ENCODE measurements at places on chromosomes 11 and 22.

- DNase-seq: no peak
Measured at GRCh38 chr11:102014756-102015155, 32.5 kb upstream of the CFAP300 start.

- no peak for DNase-seq
Measured at GRCh38 chr22:22800716-22801115, 86.9 kb upstream of the IGLL5 start.

DNA sequence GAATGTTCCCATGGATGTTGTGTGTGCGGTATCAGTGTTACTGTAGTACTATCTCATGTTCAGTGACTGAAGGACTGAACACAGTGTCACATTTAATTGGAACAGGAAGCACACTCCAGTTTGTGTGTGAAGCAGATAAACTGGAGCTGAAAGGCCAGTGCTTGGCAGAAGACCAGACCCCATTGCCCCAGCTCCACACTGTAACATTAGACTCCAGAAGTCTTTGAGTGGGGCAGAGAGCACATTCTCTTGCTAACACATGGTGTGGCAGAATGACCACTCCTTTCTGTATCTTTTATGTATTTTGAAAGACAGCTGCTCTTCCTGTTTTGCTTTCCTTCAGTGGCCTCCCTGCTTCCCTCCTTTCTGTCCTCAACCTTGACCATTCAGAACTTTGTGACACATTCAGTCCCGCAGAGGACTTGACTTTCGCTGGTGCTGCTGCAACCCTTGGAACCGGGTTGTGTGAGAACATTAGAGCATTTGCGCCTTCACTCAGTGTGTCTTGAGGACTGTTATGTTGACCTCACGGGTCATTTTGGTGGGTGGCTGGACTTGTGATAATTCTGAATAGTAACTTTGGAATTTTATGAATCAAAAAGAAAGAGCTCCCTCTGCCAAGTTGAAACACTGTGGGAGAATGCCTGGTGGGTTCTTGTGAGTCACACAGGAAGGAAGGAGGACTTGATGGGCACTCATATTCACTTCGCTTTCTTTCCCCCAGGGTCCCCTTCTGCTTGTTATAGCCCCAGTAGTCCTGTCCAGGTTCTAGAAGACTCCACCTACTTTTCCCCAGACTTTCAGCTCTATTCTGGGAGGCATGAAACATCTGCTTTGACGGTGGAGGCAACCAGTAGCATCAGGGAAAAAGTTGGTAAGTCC lies 26.4 kb downstream of the AMOTL1 start:
- DNase-seq: no peak

- no peak for DNase-seq
Measured at GRCh38 chr11:64726211-64726641, 3.2 kb upstream of the NRXN2 start.

GRCh38 chr11:44755556-44756523 lies 29.1 kb downstream of the TSPAN18 start:
- no peak for DNase-seq

- DNase-seq: no peak
Measured at GRCh38 chr11:116366980-116367645, 405.7 kb downstream of the BUD13 start.

Data from activated CD4-positive, CD25-positive, alpha-beta regulatory T cell treated with anti-CD3 and anti-CD28 coated beads, Interleukin-2, amount 50 U/mL, for 72 hours (primary cell).